ENCODE measurements at places on chromosomes 1 and 21.

DNA sequence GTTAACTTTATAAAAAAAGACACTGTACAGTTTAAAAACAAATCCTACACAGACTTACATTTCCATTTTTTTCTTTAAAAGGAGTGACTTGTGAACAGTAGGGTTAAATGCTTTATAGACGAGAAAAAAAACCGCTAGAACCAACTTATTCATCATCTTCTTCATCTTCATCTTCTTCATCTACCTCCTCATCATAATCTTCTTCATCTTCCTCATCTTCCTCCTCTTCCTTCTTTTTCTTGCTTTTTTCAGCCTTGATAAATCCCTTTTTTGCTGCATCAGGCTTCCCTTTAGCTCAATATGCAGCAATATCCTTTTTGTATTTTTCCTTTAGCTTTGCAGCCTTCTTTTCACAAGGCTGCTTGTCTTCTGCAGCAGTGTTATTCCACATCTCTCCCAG is 22.5 kb downstream of the FMO1 start:
- DNase-seq: no peak

DNA sequence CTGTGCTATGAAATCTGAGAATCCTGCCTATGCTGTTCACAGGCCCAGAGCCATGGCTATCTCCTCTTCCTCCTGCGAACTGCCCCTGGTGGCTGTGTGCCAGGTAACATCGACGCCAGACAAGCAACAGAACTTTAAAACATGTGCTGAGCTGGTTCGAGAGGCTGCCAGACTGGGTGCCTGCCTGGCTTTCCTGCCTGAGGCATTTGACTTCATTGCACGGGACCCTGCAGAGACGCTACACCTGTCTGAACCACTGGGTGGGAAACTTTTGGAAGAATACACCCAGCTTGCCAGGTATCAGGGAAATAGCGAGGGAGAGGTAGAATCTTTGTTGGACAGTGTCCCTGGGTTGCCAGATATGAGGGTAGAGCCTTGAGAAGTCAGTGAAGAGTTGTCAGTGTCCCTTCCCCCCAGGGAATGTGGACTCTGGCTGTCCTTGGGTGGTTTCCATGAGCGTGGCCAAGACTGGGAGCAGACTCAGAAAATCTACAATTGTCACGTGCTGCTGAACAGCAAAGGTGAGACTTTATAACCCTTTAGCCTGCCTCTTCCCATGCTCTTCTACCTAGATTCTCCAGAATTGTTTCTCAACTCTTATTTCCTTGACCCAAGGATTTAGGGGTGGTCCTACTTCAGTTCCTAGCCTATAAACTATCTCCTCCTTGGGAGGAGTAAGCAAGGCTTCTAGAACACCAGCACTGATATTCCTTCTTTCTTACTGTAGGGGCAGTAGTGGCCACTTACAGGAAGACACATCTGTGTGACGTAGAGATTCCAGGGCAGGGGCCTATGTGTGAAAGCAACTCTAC is 1.4 kb downstream of the NIT1 start:
- peak; percentile 64 for DNase-seq

GRCh38 chr1:3568815-3569435 is 42.4 kb downstream of the MEGF6 start:
- DNase-seq: no peak

GRCh38 chr1:107171333-107171732 is 30.5 kb downstream of the NTNG1 start:
- no peak for DNase-seq

GRCh38 chr1:246537887-246538286 is 28.2 kb downstream of the TFB2M start:
- DNase-seq: no peak

GRCh38 chr1:86861424-86861823 is 52.5 kb downstream of the SELENOF start:
- no peak for DNase-seq

- DNase-seq: peak; percentile 49
These were observed at the start of gene GLUL for GRCh38 chr1:182391362-182392049. GLUL (minus strand) TSS chr1:182391790; CDS start chr1:182388737, 3,053 bp downstream.

- no peak for DNase-seq
These were observed 26.2 kb upstream of the TARBP1 start for GRCh38 chr1:234504969-234505768.

DNA sequence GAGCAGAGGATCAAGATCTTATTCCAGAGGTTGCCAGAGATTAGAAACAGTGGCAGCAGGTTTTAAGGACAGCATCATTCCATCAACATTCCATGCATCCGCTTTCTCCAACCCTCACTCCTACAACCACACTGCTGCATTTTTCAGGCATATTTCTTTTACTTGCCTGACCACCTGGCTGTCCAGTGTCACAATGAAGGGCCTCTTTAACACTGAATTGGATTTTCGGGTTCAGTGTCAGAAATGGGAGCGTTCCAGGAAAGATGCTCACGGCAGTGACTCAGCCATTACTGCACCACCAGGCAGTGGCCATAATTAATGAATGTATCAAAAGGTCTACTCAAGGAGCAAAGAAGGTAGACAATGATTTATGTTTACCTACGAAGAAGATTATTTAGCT is 200.4 kb upstream of the ESRRG start:
- no peak for DNase-seq

GRCh38 chr1:54407154-54407403 is 885 bp upstream of the SSBP3 start:
- DNase-seq: no peak

- DNase-seq: peak; percentile 13
These were observed 184.5 kb upstream of the TMEM51 start for GRCh38 chr1:14969006-14969405.

DNA sequence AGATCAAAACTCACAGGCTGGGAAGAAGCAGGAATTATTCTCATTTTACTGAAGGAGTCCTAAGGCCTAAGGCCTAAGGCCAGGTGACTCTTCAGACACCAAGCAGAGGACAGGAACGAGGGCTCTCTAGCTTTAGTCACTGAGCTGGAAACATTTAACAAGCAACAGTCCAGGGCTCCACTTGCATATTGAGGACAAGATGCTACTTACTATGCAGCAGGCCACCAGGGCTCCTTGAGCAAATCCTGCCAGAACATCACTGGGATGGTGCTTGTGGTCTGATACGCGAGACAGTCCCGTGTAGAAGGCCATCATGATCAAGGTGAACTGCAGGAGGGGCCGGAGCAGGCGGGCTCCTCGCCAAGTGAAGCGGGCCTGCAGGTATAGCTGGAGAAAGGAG is 67.6 kb downstream of the PLPP3 start:
- DNase-seq: no peak

- DNase-seq: no peak
These were observed 128.0 kb upstream of the KLHDC7A start for GRCh38 chr1:18352636-18353265.

GRCh38 chr1:70017770-70018169 is 187.6 kb downstream of the LRRC40 start:
- no peak for DNase-seq

DNA sequence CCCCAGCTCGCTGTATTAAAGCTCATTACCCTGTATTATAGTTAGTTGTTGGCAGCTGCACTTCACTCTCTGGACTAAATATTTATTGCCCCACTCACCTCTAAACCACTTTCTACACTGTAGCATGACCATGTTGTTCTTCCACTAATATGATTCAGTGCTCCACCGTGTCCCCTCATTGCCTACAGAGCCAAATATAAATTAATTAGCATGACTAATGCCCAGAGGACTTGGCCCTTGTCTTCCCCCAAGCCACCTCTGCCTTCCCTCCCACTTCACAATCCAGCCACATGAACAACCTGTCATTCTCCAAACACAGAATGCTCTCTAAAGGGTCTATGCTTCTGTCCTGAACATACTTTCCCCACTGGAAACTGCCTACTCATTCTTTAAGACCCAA is 276.5 kb downstream of the PLPP3 start:
- DNase-seq: no peak

GRCh38 chr1:9293533-9294404 is 1.1 kb downstream of the SPSB1 start:
- no peak for DNase-seq

DNA sequence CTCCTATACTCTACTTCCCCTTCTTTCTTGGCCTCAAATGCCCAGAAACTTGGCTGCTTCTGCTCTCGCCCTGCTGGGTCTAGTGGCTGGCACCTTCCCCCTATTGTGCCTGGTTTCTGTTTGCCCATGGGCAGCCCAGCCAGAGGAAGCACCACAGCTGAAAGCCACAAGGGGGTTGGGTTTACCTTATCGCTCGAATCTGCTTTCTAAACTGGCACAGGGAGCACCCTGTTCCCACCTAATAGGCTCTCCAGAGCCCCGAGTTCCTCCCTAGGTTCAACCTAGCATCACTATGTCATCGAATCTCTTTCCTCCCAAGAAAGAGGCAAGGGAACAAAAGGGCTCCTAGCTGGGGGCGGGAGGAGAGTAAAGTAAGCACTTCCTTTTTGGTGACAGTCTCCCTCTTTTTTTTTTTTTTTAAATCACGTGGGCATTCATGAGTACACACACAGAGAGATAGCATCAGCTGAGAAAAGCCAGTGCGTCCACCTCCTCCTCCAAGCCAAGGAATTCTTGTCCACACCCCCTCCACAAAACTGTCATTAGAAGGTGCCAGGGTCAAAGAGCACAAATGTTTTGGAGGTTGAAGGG is 72.8 kb downstream of the PLEKHA6 start:
- no peak for DNase-seq

Data from stimulated activated CD4-positive, alpha-beta T cell treated with anti-CD3 and anti-CD28 coated beads, Interleukin-12 subunit alpha, Interleukin-12 subunit beta, amount 100 ng/mL, for 48 hours (primary cell).